ENCODE measurements at places on chromosomes 4 and X. TPM values are rescaled to one million over a fixed set of nuclear protein-coding genes. Genes with fewer than 3 reads are reported as not detected.

Gene GLRA2
- total RNA-seq, result 52.4 TPM

Gene MAB21L2
- 3.0 TPM for total RNA-seq

Gene ITGB1BP2
- total RNA-seq, result 2.5 TPM

Gene TEX13D
- total RNA-seq, result not detected

Gene CFI
- 5.1 TPM for total RNA-seq

Gene CT47B1
- total RNA-seq, result not detected

Gene ARMCX6
- total RNA-seq, result 22.4 TPM

Gene PPP4R3C
- total RNA-seq, result not detected

Gene NAP1L2
- 65.3 TPM for total RNA-seq
